ENCODE measurements at places on chromosomes 3 and 15. TPM values are rescaled to one million over a fixed set of nuclear protein-coding genes. Genes with fewer than 3 reads are reported as not detected.

TRPM1 gene
- not detected for total RNA-seq

PRRT3 gene
- 1.1 TPM for total RNA-seq

SNAPC5 gene
- total RNA-seq: 19.2 TPM

SLMAP gene
- total RNA-seq: 75.7 TPM

MNS1 gene
- total RNA-seq: 0.73 TPM

NPAP1 gene
- total RNA-seq: not detected
